Vagina (tissue), 2 donors: ENCODE measurements at places on chromosomes 5 and 9.

DNA sequence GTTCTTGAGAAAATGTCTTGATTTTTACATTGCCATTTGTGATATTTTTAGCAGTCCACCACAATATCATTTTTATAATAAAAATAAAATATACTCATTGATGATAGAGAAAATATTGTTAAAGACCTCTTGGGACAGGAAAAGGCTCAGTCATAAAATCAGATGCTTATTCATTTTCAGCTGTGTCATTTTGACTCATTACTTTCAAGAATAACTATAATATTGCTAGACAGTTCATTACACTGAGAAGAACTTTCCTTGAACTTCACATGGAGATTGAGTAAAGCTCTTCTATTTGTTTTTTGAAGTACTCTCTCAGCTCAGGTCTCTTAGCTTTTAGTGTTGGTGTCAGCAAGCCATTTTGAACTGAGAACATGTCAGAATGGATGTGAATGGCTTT, 8.5 kb upstream of the MEIKIN start:
- no peak for DNase-seq

- no peak for DNase-seq
Measured at GRCh38 chr9:127707766-127708165, 978 bp downstream of the CFAP157 start.

DNA sequence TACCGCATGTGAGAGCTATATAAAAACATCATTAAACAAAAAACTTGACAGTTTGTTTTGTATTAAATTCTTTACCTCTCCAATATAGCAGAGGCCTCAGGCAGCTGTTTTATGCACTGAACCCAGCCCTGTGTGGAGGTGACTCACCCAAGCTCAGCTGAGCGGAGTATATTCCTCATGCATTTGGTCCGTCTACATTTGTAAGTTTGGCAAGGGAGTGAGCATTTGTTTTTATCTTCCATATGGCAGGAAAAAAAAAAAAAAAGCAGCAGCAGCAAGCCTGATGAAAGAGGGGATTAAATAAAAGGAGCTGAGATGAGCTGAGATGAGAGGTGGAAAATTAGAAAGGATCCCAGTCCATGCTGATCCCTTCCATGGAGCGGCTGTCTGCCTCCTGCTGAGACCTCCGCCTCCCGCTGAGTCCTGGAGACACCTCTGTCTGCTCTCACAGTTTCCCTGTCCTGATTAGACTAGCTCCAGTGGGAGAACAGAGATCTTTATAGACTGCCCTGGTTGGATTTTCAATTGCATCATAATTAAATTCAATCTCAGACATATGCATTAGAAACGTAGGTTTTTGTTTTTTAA, 112.0 kb upstream of the CTNND2 start:
- DNase-seq = no peak

DNA sequence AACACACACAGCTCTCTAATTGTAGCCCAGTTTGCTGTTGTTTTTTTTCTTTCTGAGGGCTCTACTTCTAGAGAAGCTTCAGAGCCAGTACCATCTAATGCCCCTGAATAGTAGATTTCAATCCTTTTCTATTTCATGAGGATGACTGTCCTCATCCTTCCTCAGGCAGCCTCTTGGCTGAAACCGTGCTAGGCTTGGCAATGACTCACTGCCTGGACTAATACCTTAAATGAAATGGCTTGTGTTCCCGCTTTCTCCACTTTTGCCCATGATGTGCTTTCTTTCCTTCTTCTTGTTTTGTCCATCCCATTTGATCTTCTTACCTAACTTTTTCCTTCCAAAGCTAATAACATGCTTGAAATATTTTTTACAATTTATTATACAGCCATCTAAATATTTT, 80.1 kb downstream of the ITGA1 start:
- no peak for DNase-seq

DNA sequence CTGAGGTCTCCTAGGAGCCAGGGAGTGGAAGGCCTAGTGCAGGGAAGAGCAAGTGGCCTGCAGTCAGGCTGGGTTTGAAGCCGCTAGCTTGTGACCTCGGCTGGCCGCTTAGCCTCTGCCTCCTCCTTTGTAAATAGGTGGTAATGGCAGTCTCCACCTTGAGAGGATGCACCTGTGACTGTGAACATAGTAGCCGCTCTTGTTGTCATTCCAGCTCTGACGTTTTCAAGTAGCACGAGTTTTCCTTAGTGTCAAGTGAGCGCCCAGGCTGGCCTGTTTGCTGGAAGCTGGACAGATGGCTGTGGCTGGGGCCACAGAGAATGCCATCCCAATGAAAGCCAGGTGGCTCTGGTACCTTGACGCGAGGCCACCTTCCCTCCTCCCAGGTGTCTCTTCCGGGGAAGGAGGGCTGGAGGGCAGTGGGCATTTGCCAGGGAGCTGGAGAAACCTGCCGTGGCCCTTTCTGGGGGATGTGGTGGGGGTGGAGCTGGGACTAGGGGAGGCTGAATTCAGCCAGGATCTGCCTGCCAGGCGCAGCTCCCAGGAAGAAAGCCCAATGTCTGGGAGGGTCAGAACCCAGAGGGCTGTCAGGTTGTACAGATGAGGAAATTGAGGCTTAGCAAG, 2.5 kb downstream of the ASS1 start:
- DNase-seq = no peak

DNA sequence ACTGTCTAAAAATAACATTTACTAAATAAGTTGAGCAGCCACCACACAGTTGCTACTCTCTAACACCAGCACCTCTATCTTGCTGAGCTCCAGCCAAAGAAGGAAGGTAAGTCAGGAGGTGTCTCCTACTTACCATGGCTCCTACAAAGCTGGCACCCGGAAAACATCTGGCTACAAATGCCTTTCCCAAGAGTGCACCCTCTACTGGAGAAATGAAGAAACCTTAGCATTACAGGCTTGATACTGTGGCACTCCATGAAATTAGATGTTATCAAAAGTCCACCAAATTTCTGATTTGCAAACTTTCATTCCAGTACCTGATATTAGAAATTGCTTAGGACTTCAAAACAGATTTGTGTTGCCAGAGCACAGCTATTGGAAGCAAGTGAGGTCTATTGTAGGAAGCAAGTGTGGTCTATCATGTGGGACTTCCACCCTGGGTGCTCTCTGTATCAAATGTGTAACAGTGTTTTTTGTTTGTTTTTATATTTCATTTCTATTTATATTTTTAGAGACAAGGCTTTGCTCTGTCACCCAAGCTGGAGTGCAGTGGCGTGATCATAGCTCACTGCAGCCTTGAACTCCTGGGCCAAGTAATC, 25.7 kb upstream of the RFK start:
- DNase-seq = no peak

- DNase-seq = no peak
Measured at GRCh38 chr5:168479166-168479565, 7.1 kb upstream of the RARS1 start.

GRCh38 chr9:122333169-122333808, 37.5 kb upstream of the PTGS1 start:
- DNase-seq = no peak

DNA sequence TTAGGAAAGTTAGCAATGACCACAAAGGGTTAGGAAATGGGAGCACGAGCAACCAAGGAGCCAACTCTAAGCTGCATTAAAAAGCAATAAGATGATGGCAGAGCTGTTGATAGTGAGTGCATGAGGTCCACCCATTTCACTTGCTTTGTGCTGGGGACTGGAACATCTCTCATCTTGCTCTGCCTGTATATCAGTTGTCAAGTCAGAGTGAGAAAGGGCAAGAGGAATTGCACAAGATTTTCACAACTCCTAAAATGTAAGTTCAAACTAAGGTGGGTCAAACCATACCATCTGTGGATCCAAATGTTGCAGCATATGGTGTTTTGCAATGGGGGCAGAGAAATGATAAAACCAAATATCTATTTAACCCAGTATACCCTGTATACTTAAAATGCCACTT, 2.8 kb upstream of the ESM1 start:
- DNase-seq = no peak

GRCh38 chr9:124488641-124489210, 18.5 kb downstream of the NR5A1 start:
- DNase-seq = no peak

GRCh38 chr9:89850153-89850552, 245.3 kb downstream of the GADD45G start:
- peak; percentile 58 for DNase-seq

- DNase-seq = no peak
Measured at GRCh38 chr5:150779397-150780186, 1.0 kb downstream of the SMIM3 start.

DNA sequence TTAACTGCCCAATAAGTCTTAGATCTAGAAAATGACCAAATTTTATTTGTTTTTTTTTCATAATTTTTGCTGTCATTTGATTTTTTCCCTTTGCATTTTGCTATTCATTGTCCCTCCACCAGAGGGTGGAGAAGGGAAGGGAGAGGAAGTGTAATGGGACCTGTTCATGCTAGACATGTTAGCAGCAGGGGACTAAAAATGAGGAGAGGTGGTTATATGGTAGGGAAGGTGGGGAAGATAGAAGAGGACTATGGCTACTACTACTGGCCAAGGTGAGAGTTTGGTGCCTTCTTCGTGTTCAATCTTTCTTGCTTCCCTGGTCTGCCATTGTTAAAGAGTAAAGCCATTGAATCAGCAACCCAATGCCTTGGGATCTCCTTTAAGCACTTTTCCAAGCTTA, 6.4 kb downstream of the GRIA1 start:
- DNase-seq = no peak

- DNase-seq = no peak
Measured at GRCh38 chr5:643351-643801, 31.2 kb downstream of the CEP72 start.

DNA sequence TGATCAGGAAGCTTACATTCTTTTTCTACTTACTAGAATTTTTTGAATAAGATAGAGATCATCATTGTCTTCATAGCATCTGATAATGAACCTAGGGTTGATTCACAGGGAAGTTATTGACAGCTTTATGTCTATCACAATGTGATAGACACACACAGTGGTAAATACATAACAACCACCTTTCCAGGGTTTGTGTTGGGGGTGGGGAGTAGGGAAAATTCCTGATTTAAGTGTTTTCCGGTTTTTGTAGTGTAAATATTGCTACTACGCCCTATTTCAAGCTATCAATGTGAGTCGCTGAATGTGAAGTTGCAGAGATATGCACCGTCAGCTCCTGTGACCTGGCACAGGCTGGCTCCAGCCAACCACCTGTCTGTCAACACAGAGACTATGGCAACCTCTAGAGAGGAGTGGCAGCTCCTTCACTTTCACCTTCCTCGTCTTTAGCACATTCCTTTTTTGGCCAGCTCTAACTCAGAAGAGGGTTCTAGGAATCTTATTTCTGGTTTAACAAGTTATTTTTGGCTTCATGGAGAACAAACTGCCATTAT, 224.9 kb downstream of the MAT2B start:
- no peak for DNase-seq

GRCh38 chr9:123300554-123300953, 32.2 kb upstream of the STRBP start:
- DNase-seq = no peak

GRCh38 chr9:22693156-22693555, 246.5 kb downstream of the DMRTA1 start:
- no peak for DNase-seq

DNA sequence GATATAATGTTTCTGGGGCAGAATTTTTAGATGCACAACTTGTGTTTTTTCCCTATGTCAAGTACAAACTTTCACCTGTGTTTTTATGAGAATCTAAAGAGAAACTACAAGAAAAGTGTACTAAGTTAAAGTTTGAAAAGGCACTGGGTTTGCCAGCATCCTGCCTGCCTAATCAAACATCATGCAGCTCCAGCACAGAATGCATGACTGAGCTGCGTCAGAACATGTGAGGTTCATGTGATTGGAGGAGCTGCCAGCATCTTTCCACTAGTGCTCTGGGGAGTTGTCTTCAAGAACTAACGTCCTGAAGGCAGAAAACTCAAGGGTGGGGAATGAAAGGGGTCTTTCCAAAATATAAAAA, 46.1 kb upstream of the RIC1 start:
- DNase-seq = no peak

DNA sequence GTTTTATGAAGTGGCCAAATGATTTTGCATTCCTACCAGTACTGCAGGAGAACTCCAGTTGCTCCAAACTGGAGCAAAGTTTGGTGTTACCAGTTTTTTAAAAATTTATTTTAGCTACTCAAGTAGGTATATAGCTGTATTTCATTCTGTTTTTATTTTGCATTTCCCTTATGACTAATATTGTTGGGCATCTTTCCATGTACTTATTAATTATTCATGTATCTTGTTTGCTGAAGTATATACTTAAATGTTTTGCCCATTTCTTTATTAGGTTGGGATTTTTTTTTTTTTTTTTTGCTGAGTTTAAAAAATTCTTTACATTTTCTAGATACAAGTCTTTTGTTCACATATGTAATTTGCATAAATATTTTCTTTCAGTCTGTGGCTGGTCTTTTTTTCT, 386.6 kb upstream of the DAB2 start:
- DNase-seq = no peak

DNA sequence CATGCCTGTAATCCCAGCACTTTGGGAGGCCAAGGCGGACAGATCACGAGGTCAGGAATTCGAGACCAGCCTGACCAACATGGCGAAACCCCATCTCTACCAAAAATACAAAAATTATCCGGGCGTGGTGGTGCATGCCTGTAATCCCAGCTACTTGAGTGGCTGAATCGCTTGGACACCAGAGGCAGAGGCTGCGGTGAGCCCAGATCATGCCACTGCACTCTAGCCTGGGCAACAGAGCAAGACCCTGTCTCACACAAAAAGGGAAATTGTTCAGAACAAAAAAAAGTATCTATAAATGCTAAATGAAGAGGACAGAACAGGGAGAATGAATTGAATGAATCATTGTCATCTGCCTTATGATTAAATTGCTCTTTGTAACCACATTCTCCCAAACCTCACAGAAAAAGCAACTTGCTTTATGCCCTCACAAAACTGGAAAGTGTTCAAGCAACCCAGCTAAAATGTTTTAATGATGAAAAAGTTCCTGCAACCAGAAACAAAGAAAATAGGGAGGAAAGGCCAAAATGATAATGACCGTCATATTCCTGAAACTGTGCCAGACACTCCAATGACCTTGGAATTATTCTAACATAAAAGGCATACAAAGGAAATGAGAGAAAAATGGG, 83.7 kb downstream of the SERINC5 start:
- DNase-seq = no peak

- DNase-seq = no peak
Measured at GRCh38 chr5:159208514-159209437, 577 bp downstream of the RNF145 start.

- no peak for DNase-seq
Measured at GRCh38 chr9:16883586-16883985, 13.1 kb upstream of the BNC2 start.

DNA sequence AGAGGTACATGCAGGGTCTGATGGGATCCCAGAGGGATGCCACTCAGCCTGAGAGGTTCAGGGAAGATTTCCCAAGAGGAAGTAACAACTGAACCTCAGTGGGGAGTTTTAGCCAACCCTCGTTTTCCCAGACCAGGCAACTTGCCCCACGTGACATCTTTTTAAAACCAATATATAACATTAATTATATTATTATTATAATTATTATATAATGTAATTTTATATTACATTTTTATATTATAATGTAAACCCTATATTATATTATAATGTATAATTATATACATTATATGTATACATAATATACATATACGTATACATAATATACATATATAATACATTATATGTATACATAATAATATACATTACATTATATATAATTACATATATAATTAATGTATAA, 62.8 kb upstream of the WWC1 start:
- no peak for DNase-seq
